ENCODE measurements at places on chromosomes 16 and 17.

DNA sequence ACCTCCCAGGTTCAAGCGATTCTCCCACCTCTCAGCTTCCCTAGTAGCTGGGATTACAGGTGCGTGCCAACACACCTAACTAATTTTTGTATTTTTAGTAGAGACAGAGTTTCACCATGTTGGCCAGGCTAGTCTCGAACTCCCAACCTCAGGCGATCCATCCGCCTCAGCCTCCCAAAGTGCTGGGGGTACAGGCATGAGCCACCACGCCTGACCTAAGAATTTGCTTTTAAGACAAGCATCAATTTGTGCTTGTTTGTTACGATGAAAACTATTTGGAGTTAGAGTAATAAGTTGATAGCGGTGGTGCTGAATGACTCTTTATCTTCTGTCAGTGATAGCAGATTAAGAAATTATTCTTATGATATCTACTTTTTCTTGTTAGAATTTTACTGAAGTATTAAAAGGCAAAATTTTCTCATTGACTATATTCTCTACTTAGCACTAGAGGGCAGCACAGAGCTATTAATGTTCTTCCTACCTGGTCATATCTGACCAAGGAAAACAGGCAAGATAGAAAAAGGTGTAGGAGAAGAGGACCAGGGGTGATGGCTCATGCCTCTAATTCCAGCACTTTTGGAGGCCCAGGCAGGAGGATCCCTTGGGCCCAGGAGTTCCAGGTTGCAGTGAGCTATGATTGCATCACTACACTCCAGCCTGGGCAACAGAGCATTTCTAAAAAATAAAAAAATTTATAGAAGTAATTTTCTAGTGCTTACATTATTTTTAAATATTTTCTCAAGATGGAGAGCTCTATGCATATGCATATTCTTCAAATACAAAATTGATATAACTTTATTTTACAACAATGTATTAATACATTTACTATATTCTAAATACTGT is 24.5 kb downstream of the STXBP4 start:
- no peak for DNase-seq

- no peak for DNase-seq
Measured at GRCh38 chr16:64626776-64627175, 495.1 kb downstream of the CDH11 start.

- no peak for DNase-seq
Measured at GRCh38 chr16:66167564-66168291, 198.8 kb upstream of the CDH5 start.

GRCh38 chr16:52404546-52404945 is 142.4 kb downstream of the TOX3 start:
- DNase-seq, result no peak

DNA sequence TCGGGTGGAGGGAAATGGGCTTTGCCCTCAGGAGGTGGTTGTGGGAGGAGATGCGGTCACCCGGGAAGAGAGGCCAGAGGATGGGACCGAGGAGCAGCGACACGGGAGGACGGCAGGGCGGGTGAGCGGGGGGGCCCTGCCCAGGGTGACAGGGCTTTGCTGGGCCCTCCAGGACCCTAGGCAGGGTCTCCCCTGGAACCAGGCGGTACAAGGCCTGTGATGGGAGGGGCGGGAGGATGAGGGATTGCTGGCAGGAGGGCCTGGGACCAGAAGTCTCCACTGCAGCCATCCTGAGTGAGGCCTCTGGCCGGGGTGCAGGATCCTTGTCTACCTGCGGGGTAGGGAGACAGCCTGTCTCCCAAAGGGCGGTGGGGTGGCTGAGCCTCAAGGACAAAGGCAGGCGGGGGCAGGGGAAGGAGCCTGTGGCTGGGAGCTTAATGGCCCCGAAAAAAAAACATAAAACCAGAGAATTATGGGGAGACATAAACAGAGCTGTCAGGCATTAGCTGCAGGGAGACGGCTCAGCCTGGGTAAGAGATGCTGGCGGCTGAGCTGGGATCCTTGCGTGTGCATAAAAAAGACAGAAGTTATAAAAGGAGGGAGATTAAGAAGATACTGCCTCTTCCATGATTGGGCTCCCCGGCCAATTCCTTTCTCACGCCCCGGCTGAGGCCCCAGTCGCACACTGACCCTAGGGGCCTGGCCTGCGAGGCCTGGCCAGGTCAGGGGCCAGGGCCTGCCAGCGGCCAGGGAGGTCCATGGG is 66.7 kb downstream of the SREBF1 start:
- DNase-seq, result no peak

DNA sequence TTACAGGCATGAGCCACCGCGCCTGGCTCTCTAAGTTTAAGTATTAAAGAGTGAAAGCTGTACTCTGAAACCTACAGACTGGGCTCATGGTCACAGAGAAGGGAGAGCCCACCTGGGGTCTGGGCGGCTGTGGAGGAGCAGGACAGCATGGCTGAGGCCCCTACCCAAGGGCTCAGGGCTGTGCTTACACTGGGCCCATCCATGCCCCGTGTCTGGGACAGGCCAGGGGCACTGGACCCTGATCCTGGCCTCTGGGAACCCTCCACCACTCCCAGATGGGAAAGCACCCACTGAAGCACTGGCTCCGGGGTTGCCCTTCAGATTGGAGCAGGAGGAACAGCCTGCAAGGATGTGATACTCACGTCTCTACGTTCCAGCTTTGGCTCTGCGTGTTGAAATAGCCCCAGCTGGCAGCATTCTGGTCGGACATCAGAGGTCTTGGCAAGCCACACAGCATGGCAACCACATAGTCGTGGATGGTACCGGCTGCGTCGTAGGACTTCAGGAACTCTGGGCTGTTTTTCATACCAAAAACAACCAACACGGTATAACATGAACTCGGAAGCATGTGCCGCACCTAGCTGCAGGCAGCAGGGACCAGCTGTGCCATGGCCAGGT is 13.0 kb downstream of the SHPK start:
- no peak for DNase-seq

- no peak for DNase-seq
Measured at GRCh38 chr16:10561001-10561400, 19.4 kb downstream of the EMP2 start.

GRCh38 chr17:68822719-68823289 is 132.4 kb downstream of the ABCA8 start:
- DNase-seq, result no peak

DNA sequence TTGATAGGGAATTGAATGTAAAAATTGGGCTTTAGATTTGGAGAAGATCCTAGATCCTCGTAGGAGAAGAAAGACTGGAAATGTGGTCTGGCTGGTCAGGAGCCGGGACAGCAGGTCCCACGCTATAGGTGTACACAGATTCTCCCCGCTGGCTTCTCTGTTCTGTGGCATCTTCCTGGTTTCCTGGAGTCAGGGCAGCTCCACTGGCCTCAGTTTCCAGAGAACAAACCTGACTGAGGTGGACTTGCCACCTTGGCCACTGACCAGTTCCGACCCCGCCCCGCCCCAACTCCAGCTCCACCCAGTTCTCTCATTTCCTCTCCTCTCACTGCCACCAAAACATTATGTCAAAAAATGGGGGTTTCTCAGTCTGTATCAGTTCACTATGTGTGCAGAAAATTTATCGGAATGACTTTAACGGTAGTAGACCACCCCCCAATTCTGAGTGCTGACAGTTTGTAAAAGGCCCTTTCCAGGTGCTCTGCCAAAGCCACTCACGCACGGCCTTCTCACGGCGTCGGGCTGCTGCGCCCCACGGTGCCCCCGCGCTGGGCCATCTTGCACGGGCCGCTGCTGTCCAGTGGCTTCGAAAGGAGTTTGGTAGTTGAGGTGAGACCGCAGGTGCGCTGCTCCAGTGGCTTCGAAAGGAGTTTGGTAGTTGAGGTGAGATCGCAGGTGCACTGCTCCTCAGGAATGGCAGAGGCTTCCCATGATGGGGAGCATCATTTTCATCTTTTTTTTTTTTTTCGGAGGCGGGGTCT is 161.4 kb upstream of the CHMP6 start:
- no peak for DNase-seq

DNA sequence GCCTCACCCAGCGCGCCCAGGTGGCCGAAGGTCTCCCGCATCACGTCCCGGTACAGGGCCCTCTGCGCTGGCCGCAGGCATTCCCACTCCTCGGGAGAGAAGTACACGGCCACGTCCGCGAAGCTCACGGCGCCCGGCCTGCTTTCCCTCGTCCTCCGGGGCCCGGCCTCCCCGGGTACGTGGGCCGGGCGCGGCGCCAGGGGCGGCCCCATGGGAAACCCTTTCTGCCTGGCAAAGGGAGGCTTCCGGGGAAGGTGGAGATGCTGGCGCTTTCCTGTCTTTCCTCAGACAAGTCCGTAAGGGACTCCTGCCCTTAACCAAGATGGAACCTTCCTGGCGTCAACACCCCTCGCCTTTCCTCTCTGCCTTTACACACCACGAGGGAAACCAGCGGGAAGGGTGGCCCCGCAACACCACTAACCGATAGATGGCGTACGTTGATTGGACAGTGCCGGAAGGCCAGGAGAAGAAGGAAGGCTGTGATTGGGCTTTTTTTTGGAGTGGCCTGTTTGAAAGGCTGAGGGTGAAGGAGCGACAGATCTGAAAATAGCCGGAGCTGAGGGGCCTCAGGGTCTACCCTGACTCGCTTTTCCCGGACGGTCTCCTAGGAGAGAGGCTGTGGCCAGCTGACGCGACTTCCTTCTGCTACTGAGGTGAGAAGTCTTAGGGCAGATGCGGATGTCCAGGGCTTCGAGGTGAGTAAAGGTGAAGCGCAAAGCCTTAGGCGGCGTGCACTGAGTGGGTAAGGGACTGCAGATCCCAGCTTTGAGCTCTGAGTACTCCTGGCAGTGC is at the start of gene ZNF785:
ZNF785 (minus strand) TSS at position 298 of the 792 bp plus-strand sequence; CDS start at position 212, 86 bp downstream.
- DNase-seq, result peak; percentile 87

- DNase-seq, result no peak
Measured at GRCh38 chr17:66492080-66492479, 189.7 kb downstream of the PRKCA start.

- no peak for DNase-seq
Measured at GRCh38 chr16:69150146-69150865, 17.9 kb downstream of the UTP4 start.

GRCh38 chr17:77145224-77145611 is 4.4 kb downstream of the SEC14L1 start:
- no peak for DNase-seq

- no peak for DNase-seq
Measured at GRCh38 chr17:75813081-75814020, 28.7 kb downstream of the UNK start.

GRCh38 chr16:55899857-55900256 is 24.7 kb upstream of the CES5A start:
- DNase-seq, result no peak

GRCh38 chr16:16118337-16118736 is 105.0 kb downstream of the ABCC6 start:
- DNase-seq, result no peak

DNA sequence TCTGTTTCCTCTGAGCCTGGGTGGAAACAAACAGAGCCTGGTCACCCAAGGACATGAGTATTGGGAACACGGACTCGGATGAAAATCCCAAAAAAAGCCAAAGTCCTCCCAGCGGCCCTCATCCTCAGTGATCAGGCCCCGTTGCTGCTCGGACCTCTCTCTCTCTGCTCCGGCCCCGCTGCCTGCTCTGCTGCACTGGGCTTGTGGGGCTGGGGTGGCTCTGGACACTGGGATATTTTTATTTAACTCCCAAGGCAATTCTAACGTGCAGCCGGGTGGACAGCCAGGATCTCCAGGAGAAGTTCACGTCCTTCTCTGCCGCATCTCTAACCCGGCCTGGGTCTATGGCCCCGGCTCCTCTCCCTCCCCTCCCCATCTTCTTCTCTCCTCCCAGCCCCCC is 280.9 kb upstream of the TNRC6C start:
- no peak for DNase-seq

DNA sequence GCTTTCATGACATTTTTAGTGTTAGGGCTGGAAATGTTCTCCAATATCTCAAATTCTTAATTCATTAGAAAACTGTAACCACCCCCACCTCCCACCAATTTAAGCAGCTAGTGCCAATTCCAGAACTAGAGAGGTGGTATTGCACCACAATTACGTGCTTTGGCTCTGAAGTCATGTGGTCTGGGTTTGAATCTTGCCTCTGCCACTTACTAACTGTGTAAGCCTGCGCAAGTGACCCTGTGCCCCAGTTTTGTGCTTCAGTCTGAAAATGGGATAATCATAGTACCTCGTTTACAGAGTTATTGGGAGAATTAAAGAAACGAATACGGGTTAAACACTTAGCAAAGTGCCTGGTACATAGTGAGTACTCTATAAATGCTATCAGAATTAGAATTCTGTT is 14.2 kb upstream of the MPHOSPH6 start:
- no peak for DNase-seq

GRCh38 chr16:64983231-64983630 is 138.6 kb downstream of the CDH11 start:
- DNase-seq, result no peak

DNA sequence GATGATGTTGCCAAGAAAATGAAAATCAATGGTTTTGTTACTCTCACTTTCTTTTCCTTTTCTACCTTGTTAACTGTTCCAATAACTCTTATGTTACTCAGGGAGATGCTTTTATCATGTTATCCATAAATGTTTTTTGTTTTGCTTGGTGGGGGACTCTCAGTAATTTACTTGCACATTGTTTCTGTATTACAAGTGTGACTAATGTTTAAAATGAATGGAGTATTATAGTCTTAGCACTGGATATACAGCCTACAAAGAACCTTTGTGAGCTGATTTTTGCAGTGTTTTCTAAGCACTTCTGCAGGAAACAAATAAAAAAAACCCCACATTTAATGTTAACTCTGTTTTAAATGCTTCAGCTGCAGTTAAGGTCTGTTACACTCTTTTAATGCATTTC is 12.1 kb downstream of the VMP1 start:
- DNase-seq, result no peak

GRCh38 chr16:87233928-87234327 is 83.3 kb downstream of the C16orf95 start:
- DNase-seq, result no peak

DNA sequence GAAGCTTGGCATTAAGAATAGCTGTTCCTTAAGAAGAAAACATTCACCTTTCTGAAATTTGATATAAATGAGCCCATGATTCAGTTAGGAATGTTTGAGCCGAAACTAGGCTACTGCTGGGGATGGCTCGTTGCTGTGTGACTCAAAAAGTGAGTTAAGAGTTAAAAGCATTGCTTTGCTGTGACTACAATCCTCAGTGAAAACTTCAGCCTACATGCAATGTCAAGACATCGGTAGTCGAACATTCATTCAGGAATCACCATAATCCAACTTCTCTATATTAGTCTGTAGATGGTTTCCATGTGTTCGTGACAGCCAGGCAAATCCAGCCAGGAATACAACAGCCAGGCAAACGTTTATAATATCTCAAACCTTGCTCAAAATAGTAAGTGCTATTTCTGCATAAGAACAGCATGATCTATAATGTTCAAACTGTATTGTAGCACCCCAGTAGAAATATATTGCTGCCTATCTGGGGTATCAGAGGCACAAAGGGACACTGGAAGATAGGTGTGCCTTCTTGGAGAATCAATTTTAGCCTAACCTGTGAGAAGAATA is 1225.1 kb downstream of the CDH8 start:
- DNase-seq, result no peak

DNA sequence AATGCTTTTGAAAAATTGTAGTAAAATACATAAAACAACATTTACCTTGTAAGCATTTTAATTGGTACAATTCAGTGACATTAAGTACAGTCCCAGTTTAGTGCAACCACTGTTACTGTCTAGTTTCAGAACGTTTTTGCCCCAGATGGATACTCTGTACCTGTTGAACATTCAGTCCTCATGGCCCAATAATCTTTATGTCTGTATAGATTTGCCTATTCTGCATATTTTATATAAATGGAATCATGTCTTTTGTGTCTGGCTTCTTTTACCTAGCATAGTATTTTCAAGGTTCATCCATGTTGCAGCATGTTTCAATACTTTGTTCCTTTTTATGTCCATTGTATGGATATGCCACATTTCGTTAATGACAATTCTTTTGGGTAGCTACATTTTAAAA is 37.2 kb downstream of the TENT4B start:
- no peak for DNase-seq

- no peak for DNase-seq
Measured at GRCh38 chr17:79114458-79115301, 40.1 kb downstream of the ENGASE start.

Data from GM06990 (cell line).